ENCODE measurements at places on chromosomes 6 and 20. TPM values are rescaled to one million over a fixed set of nuclear protein-coding genes. Genes with fewer than 3 reads are reported as not detected.

DNA sequence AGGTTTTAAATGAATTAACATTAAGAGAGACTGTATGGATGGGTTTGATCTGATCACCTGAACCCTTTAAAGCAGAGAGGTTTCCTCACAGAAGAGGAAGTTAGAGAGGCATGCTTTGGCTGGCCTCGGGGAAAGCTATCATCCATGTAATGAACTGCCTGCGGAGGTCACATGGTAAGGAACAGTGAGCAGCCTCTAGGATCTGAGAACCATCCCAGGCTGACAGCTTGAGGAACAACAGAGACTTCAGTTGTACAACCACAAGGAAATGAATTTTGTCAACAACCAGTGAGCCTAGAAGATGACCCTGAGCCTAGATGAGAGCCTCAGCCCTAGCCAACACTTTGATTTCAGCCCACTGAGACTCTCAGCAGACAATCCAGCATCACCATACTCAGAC, 2.9 kb upstream of the COL21A1 start:
- no peak overlapping the region for H3K27ac ChIP-seq
- no peaks in the 10 kb centered on the region for H3K27me3 ChIP-seq
- no peaks in the 10 kb centered on the region for H3K4me1 ChIP-seq
- no peak for DNase-seq

- DNase-seq = no peak
- H3K27ac ChIP-seq = no peak overlapping the region
- no peaks in the 10 kb centered on the region for H3K4me1 ChIP-seq
- H3K36me3 ChIP-seq = no peaks in the 10 kb centered on the region
- H3K27me3 ChIP-seq = no peaks in the 10 kb centered on the region
- no peak overlapping the region for H3K4me3 ChIP-seq
Observed at GRCh38 chr6:25534942-25535631, 116.9 kb upstream of the SCGN start.

DNA sequence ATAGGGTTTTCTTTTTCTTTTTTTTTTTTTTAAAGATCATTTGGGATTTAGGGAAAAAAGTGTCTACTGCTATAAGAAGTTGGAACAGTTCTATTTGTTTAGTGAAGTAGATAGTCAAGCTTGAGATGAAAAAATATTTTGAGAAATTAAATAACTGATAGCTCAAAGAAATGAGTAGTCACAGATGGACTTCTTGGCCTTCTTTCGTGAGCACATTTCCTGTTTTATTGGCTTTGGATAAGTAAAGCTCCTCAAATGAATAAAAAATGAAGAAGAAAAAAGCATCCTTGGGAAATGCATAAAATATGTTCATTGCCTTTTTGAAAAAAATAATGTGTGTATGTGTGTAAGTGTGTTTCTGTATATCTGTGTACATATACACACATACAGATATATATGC, 515.9 kb downstream of the GRIK2 start:
- no peaks in the 10 kb centered on the region for H3K27me3 ChIP-seq
- no peaks in the 10 kb centered on the region for H3K36me3 ChIP-seq
- H3K4me1 ChIP-seq = no peaks in the 10 kb centered on the region
- H3K27ac ChIP-seq = no peak overlapping the region

DNA sequence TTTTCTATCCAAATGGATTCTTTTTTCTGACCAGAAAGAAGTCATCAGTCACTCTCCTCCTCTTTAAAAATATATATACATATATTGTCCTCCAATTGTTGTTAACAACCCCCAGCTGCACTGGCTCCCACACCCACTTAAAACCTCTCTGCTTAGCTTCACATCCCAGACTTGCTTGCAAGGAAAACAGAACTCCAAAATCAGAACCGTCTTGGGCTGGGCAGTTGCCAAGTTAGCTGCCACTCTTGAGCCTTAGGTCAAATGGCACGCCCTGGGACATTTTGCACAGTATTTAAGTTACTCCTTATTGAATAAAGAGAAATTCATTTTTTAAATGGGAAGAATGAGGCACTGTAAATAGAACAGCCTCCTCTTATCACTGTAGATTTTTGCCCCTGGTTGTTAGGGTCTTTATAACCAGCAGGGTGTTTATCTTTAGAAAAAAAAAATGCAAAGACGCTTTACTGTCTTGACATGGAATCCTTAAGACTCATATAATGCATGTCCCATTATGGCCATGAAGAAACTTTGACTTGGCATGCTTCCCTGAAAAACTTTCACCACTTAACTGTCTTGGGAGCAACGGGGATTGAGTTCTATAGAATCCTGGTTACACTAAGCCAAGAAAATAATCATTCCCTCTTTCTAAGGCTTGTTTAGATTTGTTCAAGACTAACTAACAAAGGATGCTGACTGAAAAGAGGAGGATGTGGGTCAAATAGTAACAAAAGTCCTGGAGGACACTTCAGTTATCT, 204.5 kb downstream of the ISM1 start:
- H3K27me3 ChIP-seq = no peaks in the 10 kb centered on the region
- H3K4me1 ChIP-seq = no peaks in the 10 kb centered on the region
- H3K27ac ChIP-seq = no peak overlapping the region
- H3K4me3 ChIP-seq = no peak overlapping the region
- no peak for DNase-seq

DNA sequence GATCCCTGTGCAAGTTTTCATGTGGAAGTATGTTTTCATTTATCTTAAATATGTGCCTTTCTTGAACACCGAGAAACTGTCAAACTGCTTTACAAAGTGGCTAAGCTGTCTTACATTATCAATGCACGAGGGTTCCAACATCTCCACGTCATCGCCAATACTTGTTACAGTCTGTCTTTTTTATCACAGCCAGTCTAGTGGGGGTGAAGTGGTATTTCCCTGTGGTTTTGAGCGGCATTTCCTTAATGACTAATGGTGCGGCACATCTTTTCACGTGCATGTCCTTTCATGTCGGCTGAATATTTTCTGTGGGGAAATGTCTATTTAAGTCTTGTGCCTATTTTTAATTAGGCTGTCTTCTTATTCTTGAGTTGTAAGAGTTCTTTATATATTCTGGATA, 280.4 kb downstream of the FOXC1 start:
- no peaks in the 10 kb centered on the region for H3K4me1 ChIP-seq
- H3K4me3 ChIP-seq = no peak overlapping the region
- H3K27ac ChIP-seq = no peak overlapping the region
- H3K27me3 ChIP-seq = no peaks in the 10 kb centered on the region
- no peaks in the 10 kb centered on the region for H3K36me3 ChIP-seq
- no peak for DNase-seq

GRCh38 chr6:160273750-160274149, 15.1 kb upstream of the SLC22A2 start:
- no peak overlapping the region for H3K27ac ChIP-seq
- no peak overlapping the region for H3K4me3 ChIP-seq
- no peaks in the 10 kb centered on the region for H3K36me3 ChIP-seq
- DNase-seq = no peak
- no peaks in the 10 kb centered on the region for H3K4me1 ChIP-seq

CCN2 gene
- 68.9 TPM for total RNA-seq

PAX1 gene
- total RNA-seq = not detected

GRCh38 chr6:149701714-149702113, 16.2 kb downstream of the LATS1 start:
- DNase-seq = no peak
- H3K36me3 ChIP-seq = no peaks in the 10 kb centered on the region
- H3K27me3 ChIP-seq = no peaks in the 10 kb centered on the region
- no peak overlapping the region for H3K27ac ChIP-seq
- H3K4me3 ChIP-seq = no peak overlapping the region
- H3K4me1 ChIP-seq = no peaks in the 10 kb centered on the region

DNA sequence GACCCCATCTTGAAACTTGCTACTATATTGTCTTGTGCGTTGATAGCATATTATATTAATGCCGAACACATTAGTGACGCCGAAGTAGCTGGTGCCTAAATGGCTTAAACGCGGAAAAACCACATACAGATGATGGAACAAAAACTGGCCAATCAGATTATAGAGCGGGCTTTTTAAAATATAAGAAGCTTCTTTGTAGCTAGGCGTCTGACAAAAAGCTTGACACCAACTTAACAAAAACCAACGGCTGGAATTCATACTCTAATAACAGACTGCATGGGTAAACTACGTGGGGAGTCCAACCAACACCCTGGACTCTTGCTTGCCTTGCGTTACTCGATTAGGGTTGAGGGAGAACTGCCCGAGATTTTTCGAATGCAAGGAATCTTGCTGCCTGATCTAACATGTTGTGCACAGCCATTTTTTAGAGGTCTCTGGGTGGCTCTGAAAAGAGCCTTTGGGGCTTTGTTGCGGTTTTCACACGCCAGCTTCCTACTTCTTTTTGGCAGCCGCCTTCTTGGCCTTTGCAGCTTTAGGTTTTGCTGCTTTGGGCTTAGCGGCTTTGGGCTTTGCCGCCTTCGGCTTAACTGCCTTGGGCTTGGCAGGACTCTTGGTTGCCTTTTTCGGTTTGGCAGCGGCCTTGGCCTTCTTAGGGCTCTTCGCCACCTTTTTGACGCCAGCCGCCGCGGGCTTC, 45.7 kb downstream of the OR2B2 start:
- H3K27ac ChIP-seq = peak overlapping the region; percentile 82
- H3K27me3 ChIP-seq = no peaks in the 10 kb centered on the region
- peak; percentile 58 for DNase-seq
- H3K36me3 ChIP-seq = no peaks in the 10 kb centered on the region
- H3K4me1 ChIP-seq = peaks cover 29% of the 10 kb centered on the region

DNA sequence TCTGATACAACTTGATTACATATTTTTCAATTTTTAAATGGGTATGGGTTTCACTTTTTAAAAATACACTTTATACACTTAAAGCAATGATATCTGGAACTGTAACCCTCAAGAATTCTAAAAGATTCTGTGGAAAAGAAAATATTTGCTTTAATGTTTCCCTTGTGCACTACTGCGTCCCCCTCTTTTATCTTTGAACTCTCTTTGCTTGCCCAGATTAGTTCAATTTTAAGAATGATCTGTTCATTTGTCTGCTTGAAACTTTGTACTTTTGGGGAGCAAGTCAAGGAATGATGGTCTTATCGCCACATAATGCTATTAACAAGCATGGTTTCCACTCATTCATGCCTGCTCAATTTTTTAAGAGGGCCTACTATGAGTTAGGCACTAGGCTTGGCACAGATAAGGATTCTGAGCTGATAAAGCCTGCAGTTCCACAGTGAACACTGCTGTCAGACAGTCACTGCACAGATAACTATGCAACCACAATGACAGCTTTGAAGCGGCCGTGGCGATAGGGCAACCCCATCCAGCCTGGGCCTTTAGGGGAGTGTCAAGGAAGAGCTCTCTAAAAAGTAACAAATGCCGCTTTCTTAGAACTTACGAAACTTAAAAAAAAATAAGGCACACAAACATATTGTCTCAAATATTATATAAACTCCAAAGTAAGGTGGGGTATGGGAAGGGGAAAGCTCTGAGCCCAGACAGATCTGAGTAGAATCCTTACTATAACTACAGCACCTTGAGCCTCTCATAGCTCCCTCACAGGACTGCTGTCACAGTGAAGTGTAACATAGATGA, 29.7 kb downstream of the FYN start:
- peak overlapping the region; percentile 22 for H3K27ac ChIP-seq
- peaks cover 3% of the 10 kb centered on the region for H3K4me1 ChIP-seq
- no peaks in the 10 kb centered on the region for H3K27me3 ChIP-seq
- no peak overlapping the region for H3K4me3 ChIP-seq
- no peaks in the 10 kb centered on the region for H3K36me3 ChIP-seq

CPNE5 gene
- 1.7 TPM for total RNA-seq

SS18L1 gene
- 23.7 TPM for total RNA-seq

DNA sequence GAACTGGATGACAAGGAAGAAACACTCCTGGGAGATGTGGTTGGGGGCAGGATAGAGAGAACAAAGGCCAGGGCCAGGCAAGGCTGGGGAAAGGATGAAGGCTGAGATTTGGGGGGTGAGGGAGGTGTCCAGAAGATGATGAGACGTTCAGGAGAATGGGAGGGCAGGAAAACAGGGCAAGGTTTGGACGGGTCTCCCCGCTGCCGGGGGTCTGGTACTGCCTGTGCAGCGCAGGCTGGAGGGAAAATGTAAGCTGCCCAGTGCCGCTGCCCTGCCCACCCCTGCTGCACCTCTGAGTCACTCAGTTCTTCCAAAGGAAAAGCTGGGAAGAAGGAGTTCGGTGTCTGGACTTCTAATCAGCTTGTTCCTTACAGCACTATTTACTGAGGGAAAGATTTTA, 130.9 kb downstream of the DTNBP1 start:
- no peak overlapping the region for H3K27ac ChIP-seq
- DNase-seq = no peak
- H3K36me3 ChIP-seq = no peaks in the 10 kb centered on the region
- no peaks in the 10 kb centered on the region for H3K4me1 ChIP-seq
- no peak overlapping the region for H3K4me3 ChIP-seq
- no peaks in the 10 kb centered on the region for H3K27me3 ChIP-seq

GRCh38 chr6:38476888-38477287, 162.8 kb downstream of the BTBD9 start:
- H3K27me3 ChIP-seq = no peaks in the 10 kb centered on the region
- DNase-seq = no peak
- no peaks in the 10 kb centered on the region for H3K4me1 ChIP-seq
- H3K27ac ChIP-seq = no peak overlapping the region
- H3K36me3 ChIP-seq = no peaks in the 10 kb centered on the region
- H3K4me3 ChIP-seq = no peak overlapping the region

DNA sequence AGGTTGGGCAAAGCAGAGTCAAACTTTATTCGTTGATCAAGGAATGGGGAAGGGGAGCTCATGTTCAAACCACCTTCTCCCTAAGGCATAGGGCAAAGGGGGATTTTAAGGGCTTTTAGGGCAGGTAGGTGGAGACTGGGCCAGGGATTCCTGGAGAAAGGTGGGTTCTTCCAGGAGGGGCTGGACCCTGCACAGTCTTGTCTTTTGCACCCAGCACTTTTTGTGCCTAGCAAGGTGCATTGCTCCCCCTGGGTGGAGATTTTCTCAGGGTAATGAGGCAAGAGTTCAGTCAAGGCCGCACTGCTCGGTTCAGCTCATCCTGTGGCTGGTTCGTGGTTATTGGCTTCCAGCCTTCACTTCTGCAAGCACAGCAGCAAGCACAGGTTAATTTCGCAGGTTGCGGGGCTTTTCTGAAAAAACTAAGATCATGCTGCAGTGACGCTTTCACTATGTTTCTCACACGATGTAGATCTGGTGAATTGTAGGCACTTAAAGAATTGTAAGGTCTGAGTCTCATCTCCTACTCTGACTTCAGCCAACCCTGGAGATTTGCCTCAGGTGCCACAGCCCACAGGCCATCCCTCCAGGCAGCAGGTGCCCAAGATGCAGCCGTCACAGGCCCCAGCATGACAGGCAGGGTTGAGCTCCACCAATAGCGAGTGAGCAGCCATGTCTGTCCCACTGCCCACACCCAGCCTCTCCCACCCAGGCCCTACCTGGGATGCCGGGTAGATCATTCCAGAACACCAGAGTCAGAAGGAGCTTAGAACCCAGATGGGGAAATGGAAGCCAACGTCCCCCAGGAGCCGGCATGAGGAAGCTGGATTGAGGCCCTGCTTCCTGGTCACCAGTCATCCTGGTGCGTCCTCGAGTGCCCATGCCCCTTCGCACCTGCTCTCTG, 37.1 kb downstream of the SUN5 start:
- no peaks in the 10 kb centered on the region for H3K36me3 ChIP-seq
- H3K4me3 ChIP-seq = no peak overlapping the region
- peaks cover 38% of the 10 kb centered on the region for H3K4me1 ChIP-seq
- H3K27ac ChIP-seq = peak overlapping the region; percentile 66
- H3K27me3 ChIP-seq = no peaks in the 10 kb centered on the region

DNA sequence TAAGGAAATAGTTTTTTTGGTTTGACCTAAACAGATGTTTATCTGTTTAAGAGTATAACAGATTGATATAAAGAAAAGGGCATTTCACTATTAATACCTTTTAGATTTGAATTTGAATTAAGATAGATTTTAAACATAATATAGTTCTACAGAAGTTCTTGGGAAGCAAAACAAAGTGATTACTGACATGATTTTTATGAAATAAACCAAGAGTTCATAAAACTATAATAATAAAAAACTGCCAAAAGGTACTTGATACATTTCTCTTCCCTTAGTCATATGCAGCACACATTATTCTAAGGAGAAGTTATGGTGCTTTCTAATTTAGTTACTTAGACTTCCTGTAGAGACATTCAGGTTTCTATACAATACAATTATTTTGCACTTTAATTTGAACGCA, 9.6 kb downstream of the STXBP5 start:
- H3K36me3 ChIP-seq = no peaks in the 10 kb centered on the region
- H3K4me1 ChIP-seq = no peaks in the 10 kb centered on the region
- H3K27me3 ChIP-seq = no peaks in the 10 kb centered on the region

Data from Peyer's patch (tissue), 4 donors.